ENCODE measurements at places on chromosomes 11 and 22. TPM values are rescaled to one million over a fixed set of nuclear protein-coding genes. Genes with fewer than 3 reads are reported as not detected.

The SYT13 gene
- total RNA-seq = under 0.01 TPM

The HEPN1 gene
- total RNA-seq = not detected

The MMP7 gene
- total RNA-seq = 3.3 TPM

The OR51A4 gene
- not detected for total RNA-seq

The CCDC81 gene
- total RNA-seq = 12.1 TPM

The MYBPC3 gene
- total RNA-seq = not detected

The MS4A4A gene
- not detected for total RNA-seq

The MMP27 gene
- not detected for total RNA-seq

The CHEK1 gene
- 42.9 TPM for total RNA-seq

The USP2 gene
- total RNA-seq = 0.38 TPM

The DRD4 gene
- not detected for total RNA-seq

The OR5B17 gene
- total RNA-seq = not detected

The ZNF214 gene
- total RNA-seq = 3.1 TPM

The PGA3 gene
- total RNA-seq = not detected

The ENTHD1 gene
- total RNA-seq = under 0.01 TPM

The BRSK2 gene
- 0.58 TPM for total RNA-seq

The MUC2 gene
- total RNA-seq = not detected
